Dermis blood vessel endothelial cell (primary cell): ENCODE measurements at places on chromosomes 1 and 21.

- peak; percentile 26 for DNase-seq
Observed at GRCh38 chr1:205632669-205633169, 908 bp upstream of the ELK4 start.

DNA sequence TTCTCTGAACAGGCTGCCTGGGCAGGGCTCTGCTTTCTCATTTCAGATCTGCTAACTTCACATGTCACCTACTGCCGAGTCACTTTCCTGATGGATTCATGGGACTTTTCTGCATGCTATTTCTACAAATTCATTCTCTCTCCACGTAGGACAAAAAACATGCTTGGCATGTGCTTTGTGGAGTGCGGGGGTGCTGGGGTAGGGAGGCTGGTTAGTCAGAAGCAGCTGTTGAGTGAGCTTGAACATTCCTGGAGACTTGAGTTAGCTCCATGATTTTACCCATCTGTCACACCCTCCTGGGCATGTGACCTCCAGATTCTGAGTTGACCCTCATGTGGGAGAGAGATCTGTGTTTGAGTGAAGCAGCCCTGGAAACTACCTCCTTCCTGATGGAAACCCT lies 71.4 kb downstream of the UCK2 start:
- peak; percentile 65 for DNase-seq

GRCh38 chr1:228308085-228308601 lies 98.5 kb downstream of the TRIM11 start:
- DNase-seq = no peak

DNA sequence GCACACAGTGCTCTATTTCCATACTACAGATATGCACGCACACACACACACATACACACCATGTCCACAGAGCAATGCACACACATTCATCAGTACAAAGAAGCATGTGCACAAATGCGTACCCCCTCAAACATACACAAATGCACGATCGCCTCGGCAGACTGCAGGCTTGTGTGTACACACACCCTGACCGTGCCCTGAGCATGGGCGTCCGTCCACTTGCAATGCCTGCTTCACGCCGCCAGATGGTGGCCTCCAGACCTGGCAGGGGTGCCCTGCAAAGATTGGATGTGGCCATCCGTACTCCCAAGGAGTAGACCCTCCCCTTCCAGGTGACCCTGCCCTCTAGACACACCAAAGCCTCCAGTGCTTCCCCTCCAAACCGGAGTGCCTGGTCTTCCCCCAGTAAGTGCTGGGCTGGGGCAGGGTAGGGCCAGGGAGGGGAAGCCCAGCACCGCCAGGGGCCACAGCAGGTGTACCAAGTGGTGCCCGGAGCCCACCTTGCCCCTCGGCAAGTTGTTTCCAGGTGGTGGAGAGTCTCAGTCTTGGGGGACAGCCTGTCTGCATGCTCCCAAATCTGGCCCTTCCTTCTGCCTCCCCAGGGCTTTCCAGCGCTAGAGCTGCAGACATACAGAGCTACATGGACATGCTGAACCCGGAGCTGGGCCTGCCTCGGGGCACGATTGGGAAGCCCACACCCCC lies 20.6 kb downstream of the ESPN start:
- DNase-seq = peak; percentile 72

DNA sequence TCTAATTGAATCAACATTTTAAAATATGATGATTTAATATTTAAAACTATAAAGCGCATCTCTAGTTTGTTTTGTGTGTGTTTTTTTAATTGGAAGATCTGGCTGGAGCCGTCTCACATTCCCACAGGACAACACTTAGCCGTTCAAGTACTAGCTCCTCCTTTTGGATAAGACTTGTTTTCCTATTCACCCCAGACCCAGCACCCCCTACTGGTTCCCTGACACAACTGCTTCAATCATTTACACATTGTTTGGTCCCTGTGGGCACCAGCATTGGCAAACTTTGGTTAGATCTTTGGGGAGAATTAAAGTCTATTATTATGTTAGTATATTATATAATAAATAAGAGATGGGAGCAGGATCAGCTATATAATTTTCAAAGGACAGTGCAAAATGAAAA lies 34.5 kb downstream of the TYW3 start:
- peak; percentile 30 for DNase-seq

DNA sequence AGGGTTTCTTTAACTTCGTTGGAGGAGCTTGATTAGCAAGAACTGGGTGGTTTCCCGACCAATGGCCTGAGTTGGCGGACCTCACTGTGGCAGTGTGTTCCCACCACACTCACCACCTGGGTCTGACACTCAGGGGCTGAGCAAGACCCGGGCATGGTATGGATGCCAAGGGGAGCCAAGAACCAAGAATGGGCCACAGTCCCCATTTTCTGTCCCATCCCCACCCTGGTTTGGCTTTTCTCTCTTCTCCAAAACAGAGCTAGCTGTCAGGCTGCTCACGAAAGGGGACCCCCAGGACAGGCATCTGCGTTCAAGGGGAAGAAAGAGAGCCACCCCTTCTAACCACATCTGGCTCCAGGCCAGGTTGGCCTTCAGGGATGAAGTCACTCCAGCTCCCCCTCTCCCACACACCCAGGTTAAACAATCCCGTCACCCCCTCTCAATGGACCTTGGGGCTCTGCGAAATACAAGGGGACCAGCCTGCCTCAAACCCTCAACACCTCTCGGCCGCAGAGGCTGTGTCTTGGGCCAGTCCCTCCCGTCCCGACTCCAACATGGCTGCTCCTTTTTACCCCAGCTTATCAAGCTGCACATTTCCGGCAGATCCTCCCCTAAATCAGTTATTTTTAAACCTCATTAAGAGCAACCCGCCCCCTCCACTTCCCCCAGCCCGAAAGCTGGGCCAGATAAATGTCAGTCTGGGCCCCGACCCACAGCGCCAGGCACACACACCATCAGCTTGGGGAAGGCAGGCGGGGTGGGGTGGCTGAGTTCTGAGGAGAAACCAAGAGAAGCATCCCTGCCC lies 3.4 kb downstream of the TAGLN2 start:
- DNase-seq = peak; percentile 40

- DNase-seq = no peak
Observed at GRCh38 chr1:224739997-224740684, 124.0 kb downstream of the CNIH3 start.

DNA sequence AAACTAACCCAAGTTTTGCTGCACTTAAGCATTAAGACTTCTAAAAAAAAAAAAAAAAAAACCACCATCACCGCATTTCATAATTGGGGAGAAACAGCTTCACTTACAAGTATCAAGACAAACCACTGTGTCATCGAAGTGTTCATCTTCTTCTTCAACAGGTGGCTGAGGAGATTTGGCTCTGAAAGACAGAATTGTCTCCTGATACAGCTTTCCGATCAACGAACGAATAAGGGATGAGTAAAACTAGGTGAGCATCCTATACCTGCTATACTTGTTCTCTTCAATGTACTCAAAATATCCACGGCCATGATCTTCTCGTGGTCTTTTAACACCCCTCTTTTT lies 2.0 kb downstream of the HNRNPU start:
- DNase-seq = peak; percentile 26

DNA sequence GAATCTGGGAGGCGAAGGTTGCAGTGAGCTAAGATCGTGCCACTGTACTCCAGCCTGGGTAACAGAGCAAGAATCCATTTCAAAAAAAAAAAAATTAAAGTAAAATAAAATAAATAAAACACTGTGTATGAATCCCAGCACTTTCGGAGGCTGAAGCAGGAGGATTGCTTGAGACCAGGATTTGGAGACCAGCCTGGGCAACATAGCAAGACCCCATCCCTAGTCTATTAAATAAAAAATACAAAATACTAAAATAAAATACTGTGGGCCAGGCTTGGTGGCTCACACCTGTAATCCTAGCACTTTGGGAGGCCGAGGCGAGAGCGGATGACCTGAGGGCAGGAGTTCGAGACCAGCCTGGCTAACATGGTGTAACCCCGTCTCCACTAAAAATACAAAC lies 4.2 kb upstream of the BNIPL start:
- DNase-seq = no peak

DNA sequence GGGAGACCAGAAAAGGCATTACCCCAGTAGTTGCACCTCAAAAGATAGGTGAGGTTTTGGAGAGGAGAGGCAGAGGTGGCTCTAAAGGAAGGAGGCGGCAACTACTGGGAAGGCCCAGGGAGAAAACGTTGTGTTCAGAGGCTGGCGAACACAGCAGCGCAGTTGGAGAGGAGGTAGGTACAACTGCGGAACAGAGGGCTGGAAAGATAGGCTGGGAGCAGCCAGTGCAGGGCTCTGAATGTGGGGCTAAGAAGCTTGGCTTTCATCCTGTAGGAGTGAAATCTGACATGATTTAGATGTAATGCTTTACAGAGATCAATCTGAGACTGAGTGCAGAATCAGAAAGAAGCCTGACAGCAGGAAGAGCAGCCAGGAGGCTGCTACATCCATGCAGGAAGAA lies 13.0 kb downstream of the RIMS3 start:
- DNase-seq = no peak

DNA sequence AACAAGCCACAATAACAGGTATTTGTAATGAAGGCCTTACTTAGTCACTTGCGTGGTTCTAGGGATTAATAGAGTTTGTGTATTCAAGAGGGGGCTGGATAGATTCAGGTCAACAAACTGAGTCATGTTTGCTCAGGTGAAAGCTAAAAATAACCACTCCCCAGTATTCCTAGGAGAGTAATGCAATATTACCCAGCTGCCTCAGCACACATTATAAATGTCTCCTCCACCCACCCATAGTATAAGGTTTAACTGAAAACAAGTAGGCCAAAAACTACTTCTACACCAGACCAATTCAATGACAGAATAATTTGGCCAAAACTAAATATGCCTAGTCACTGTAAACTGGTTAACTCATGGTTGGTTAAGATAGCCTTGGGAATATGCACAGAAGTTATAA lies 34.4 kb downstream of the WLS start:
- peak; percentile 29 for DNase-seq

- no peak for DNase-seq
Observed at GRCh38 chr1:41713141-41713540, 205.6 kb downstream of the HIVEP3 start.
